Thoracic aorta (tissue), 2 donors: ENCODE measurements at places on chromosomes 16 and 17.

GRCh38 chr17:82396601-82397435 lies 21.3 kb upstream of the HEXD start:
- no peak overlapping the region for H3K27ac ChIP-seq
- H3K36me3 ChIP-seq = peaks cover under 1% of the 10 kb centered on the region
- no peak overlapping the region for H3K4me3 ChIP-seq
- peaks cover 13% of the 10 kb centered on the region for H3K4me1 ChIP-seq
- DNase-seq = no peak
- no peaks in the 10 kb centered on the region for H3K27me3 ChIP-seq

DNA sequence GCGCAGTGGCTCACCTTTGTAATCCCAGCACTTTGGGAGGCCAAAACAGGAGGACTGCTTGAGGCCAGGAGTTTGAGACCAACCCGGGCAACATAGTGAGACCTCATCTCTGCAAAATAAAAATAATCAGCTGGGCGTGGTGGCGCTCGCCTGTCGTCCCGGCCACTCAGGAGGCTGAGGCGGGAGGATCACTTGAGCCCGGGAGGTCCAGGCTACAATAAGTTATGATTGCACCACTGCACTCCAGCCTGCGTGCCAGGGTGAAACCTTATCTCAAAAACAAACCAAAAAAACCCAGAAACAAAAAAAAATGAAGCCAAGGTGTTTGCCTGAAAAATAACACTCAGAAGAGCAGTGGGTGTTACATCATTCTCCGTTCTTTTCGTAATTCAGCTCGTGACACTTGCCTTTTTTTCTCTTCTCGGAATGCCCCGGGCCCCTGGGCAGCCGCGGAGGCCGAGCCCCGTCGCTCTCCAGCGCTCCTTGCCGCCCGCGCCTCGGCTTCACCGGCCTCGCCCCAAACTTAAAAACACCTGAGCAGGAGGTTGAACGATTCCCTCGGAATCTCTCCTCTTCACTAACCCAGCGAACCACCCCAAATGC lies 17.0 kb downstream of the PRCD start:
- DNase-seq = no peak
- peak overlapping the region; percentile 78 for H3K4me3 ChIP-seq
- peaks cover 5% of the 10 kb centered on the region for H3K4me1 ChIP-seq
- H3K27me3 ChIP-seq = no peaks in the 10 kb centered on the region
- peak overlapping the region; percentile 81 for H3K27ac ChIP-seq
- H3K36me3 ChIP-seq = no peaks in the 10 kb centered on the region

- no peak for DNase-seq
- no peaks in the 10 kb centered on the region for H3K4me1 ChIP-seq
- H3K36me3 ChIP-seq = no peaks in the 10 kb centered on the region
Observed at GRCh38 chr17:10018461-10018891, 113.4 kb upstream of the RCVRN start.

DNA sequence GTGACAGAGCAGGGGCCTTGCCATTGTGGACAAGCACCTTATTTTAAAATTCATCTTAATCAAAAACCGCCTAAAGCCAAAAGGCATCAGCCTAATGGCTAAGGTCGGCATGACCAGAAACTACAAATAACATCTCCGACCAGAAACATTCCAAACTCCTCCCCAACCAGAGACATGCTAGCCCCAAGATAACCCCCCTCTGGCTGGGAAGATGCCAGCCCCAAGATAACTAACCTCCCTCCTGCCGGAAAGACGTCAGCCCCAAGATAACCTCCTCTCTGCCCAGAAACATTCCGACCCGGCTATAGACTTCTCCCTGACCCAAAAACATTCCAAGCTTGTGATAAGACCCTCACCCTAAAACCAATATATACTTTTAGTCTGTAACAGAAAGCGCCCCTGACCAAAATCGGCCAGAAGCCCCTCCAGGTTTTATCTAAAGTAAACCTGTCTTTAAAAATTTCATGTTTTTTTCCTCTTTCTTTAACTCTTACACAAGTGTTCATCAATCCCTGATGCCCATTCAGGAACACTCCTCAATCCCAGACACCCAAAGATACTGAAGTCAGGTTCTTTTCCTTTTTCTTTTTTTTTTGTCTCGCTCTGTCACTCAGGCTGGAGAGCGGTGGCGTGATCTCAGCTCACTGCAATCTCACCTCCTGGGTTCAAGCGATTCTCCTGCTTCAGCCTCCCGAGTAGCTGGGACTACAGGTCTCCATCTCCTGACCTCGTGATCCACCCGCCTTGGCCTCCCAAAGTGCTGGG lies 32.7 kb downstream of the TLE7 start:
- H3K27ac ChIP-seq = no peak overlapping the region
- no peak overlapping the region for H3K4me3 ChIP-seq
- no peak for DNase-seq

- H3K27me3 ChIP-seq = no peaks in the 10 kb centered on the region
- no peaks in the 10 kb centered on the region for H3K36me3 ChIP-seq
- no peak for DNase-seq
Observed at GRCh38 chr16:83365166-83365565, 442.6 kb upstream of the HSBP1 start.

GRCh38 chr17:1914661-1915083 lies 84.9 kb downstream of the RPA1 start:
- no peak overlapping the region for H3K4me3 ChIP-seq
- H3K27ac ChIP-seq = no peak overlapping the region
- H3K36me3 ChIP-seq = no peaks in the 10 kb centered on the region
- no peaks in the 10 kb centered on the region for H3K27me3 ChIP-seq
- DNase-seq = no peak
- no peaks in the 10 kb centered on the region for H3K4me1 ChIP-seq

DNA sequence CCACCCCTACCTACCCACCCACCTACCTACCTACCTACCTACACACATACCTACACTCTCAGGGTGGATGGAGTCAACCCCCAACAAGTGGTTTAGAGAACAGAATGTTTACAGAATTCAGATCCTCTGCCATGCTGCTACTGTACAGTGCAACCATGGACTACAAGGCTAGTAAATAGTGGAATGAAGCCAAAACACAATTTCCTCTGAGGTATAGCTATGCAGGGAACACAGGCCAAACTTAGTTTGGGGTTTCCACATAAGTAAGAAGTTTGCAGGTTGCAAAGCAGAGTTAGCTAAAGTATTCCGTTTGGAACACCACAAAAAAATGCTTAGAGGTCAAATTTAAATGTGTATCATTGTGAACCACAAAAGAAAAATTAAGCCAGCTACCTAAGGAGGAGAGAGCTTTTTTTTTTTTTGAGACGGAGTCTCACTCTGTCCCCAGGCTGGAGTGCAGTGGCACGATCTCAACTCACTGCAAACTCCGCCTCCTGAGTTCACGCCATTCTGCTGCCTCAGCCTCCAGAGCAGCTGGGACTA lies 2.7 kb upstream of the AP1G1 start:
- no peaks in the 10 kb centered on the region for H3K27me3 ChIP-seq
- no peak overlapping the region for H3K27ac ChIP-seq
- no peak overlapping the region for H3K4me3 ChIP-seq
- no peaks in the 10 kb centered on the region for H3K36me3 ChIP-seq

DNA sequence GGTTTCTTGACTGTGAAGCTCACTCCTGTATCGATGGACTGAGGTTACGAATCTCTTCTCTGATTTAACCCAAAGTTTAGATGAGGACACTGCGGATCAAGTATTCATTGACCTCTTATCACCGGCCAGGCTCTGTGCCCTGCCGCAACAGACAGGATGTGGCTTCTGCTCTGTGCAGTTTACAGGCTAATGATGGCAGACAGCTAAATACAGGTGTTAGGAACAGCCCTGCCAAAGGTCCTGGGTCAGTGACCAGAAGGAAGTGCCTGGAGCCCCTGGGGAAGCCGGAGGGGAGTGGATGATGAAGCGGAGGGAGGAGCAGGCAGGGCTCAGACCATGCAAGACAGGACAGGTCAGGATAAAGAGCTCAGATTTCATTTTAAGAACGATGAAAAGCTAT lies 44.4 kb downstream of the HAPSTR1 start:
- H3K4me3 ChIP-seq = no peak overlapping the region
- DNase-seq = no peak
- no peaks in the 10 kb centered on the region for H3K36me3 ChIP-seq
- H3K4me1 ChIP-seq = peaks cover 7% of the 10 kb centered on the region
- H3K27me3 ChIP-seq = no peaks in the 10 kb centered on the region

GRCh38 chr16:83211711-83212110 lies 584.9 kb downstream of the CDH13 start:
- H3K36me3 ChIP-seq = no peaks in the 10 kb centered on the region
- H3K4me3 ChIP-seq = no peak overlapping the region
- no peak for DNase-seq

DNA sequence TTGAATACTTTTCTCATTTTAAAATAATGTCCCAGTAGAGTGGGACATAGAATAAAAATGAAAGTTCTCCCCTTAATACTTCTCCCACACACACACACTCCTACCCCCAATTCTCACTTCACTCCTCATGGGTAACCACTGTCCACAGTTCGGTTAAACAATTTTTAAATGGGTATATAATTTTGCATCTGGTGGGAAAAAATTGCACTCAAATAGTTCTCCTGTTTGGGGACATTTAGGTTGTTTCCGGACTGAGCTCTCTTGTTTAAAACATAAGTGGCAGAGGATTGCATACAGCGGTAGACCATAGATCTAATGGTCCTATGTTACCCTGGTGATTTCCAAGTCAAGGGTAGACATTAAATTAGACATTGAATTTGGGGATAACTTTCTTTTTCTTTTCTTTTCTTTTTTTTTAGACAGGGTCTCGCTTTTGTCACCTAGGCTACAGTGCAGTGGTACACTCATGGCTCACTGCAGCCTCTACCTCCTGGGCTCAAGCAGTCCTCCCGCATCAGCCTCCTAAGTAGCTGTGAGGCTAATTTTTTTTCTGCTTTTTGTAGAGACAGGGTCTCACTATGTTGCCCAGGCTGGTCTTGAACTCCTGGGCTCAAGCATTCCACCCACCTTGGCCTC lies 138.3 kb downstream of the SOCS1 start:
- no peak for DNase-seq
- peaks cover 52% of the 10 kb centered on the region for H3K4me1 ChIP-seq
- H3K27me3 ChIP-seq = no peaks in the 10 kb centered on the region
- no peaks in the 10 kb centered on the region for H3K36me3 ChIP-seq
- no peak overlapping the region for H3K27ac ChIP-seq
- no peak overlapping the region for H3K4me3 ChIP-seq

DNA sequence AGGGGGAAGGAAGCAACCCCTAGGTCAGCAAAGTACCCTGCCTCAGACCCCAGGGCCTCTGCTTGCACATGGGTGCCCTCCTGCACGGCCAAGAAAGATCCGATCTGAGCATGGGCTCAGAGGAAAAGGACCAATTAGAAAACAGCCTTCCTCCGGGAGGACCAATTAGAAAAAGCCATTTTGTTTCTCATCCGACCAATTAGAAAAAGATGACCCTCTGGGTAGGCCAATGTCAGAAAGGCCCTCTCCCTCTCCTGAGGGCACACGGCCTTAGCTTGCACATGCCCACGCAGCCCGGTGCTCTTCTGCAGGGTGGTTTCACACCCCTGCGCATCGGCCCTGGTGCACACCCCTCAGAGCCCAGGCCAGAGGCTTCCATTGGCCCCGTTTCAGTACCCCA lies 5.1 kb upstream of the CISD3 start:
- no peaks in the 10 kb centered on the region for H3K27me3 ChIP-seq
- peaks cover 40% of the 10 kb centered on the region for H3K36me3 ChIP-seq
- no peak for DNase-seq

DNA sequence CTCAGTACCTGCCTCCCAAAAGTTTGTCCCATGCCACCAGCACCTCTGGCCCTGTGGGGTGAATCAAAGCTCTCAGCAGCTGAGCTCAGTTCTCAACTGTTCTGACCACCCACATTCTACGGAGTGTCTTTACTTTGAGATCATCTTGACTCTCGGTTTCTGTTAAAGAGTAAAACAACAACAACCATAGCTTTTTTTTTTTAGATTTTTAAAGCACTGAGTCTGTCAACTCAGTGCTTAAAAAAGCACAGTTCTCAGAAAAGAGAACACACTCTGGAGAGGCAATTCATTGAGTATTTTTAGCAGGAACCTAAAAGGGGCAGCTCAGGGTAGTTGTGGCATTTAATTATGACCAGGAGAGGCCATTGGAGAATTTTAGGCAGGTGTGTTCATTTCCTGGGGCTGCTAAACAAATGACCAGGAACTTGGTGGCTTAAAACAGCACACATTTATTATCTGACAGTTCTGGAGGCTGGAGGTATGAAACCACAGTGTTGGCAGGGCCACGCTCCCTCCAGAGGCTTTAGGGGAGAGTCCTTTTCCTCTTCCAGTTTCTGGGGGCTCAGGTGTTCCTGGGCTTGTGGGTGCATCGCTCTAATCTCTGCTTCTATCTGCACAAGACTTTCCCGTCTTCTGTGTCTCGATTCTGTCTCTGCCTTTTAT lies 6.7 kb upstream of the WFIKKN2 start:
- no peaks in the 10 kb centered on the region for H3K4me1 ChIP-seq
- no peak overlapping the region for H3K4me3 ChIP-seq
- no peaks in the 10 kb centered on the region for H3K36me3 ChIP-seq
- DNase-seq = no peak
- H3K27me3 ChIP-seq = no peaks in the 10 kb centered on the region

- no peak overlapping the region for H3K4me3 ChIP-seq
- no peaks in the 10 kb centered on the region for H3K36me3 ChIP-seq
- no peak for DNase-seq
- H3K27ac ChIP-seq = no peak overlapping the region
Observed at GRCh38 chr16:85047867-85048455, 20.4 kb downstream of the KIAA0513 start.

DNA sequence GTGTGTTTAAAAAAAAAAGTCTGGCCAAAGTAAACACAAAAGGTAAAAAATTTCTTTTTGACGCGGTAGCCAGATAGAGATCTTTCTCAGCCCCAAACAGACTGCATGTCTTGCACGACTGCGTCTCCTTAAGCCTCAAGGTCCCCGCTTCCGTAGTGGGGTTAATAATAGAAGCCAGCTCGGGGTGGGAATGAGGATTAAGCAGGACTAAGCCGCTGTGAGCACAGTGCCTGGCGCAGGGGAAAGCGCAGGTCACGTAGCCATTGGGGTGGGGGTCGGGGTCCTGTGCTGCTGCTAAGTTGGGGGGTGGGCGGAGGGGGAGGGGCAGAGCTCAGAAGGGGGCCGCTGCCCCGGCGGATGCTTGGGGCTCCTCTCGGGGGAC lies 521 bp downstream of the GGA2 start:
- H3K4me3 ChIP-seq = peak overlapping the region; percentile 79
- H3K36me3 ChIP-seq = no peaks in the 10 kb centered on the region
- H3K27me3 ChIP-seq = no peaks in the 10 kb centered on the region
- peak overlapping the region; percentile 64 for H3K27ac ChIP-seq
- no peak for DNase-seq

- no peaks in the 10 kb centered on the region for H3K27me3 ChIP-seq
- H3K4me1 ChIP-seq = peaks cover 63% of the 10 kb centered on the region
- H3K4me3 ChIP-seq = peak overlapping the region; percentile 80
- peak; percentile 94 for DNase-seq
- peak overlapping the region; percentile 81 for H3K27ac ChIP-seq
Observed at GRCh38 chr17:44108440-44109311, 14.8 kb downstream of the HDAC5 start.

DNA sequence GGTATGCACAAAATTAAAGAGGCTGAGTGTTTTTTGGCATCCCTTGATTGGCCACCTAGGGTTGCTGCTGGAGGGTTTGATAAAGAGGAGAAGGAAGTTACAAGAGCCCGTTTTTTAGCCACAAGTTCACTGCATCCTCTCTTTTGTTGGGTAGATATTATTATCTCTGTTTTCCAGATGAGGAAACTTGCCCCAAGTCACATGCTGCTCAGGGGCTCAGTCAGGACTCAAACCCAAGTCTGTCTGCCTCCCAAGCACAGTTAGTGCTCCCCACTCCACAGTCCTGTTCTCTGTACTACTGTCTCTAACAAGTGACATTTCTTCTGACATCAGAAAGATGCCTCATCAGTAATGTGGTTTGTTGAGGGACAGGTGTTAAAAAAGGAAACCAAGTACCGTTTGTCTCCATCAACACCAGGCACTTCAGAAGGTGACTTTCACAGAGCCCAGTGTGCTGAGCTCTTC lies 1.4 kb downstream of the NT5M start:
- H3K27me3 ChIP-seq = no peaks in the 10 kb centered on the region
- no peak overlapping the region for H3K27ac ChIP-seq
- peaks cover 20% of the 10 kb centered on the region for H3K4me1 ChIP-seq
- no peak for DNase-seq
- H3K4me3 ChIP-seq = no peak overlapping the region
